ENCODE measurements at places on chromosomes 3 and 15.

DNA sequence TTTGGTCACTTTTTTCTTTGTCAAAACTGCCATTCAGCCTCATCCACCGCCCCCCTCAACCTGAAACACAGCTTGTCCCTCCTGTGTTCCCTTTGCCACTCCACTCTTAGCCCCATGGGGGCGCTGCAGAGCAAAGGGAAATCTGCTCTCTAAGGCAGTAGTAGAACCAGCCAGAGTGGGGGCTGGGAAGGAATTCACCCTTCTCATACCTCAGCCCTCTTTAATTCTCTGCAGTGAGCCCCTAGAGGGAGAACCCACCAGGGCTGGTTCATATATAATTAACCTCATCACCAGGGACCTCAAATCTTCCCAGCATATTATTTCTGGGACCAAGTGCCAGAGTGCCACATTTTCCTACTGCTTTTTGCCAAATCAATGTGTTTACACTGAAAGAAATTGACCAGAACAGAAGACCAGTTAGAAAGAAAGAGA lies 2.8 kb upstream of the BCL6 start:
- DNase-seq, result peak; percentile 92

DNA sequence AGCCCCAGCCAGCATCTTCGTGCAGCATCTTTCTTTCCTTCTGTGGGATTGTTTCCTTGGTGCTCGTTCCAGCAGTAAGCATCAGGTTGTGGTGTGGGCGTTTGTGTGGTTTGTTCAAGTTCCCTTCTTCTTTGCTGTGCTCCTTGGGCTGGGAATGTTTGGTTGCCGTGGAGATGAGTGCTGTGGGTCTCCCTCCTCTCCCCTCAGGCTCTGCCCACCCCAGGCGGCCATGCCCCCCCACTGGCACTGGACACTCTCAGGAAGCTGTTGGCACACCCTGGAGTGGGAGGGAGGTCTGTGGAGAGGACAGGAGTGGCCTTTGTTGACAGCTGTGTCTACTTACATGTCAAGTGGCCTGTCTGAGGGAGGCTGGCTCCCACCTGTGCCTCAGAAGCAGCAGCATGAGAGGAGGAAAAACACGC lies 46.5 kb upstream of the SACM1L start:
- DNase-seq, result no peak

GRCh38 chr15:62444104-62445022 lies 279.3 kb upstream of the C2CD4B start:
- DNase-seq, result no peak

DNA sequence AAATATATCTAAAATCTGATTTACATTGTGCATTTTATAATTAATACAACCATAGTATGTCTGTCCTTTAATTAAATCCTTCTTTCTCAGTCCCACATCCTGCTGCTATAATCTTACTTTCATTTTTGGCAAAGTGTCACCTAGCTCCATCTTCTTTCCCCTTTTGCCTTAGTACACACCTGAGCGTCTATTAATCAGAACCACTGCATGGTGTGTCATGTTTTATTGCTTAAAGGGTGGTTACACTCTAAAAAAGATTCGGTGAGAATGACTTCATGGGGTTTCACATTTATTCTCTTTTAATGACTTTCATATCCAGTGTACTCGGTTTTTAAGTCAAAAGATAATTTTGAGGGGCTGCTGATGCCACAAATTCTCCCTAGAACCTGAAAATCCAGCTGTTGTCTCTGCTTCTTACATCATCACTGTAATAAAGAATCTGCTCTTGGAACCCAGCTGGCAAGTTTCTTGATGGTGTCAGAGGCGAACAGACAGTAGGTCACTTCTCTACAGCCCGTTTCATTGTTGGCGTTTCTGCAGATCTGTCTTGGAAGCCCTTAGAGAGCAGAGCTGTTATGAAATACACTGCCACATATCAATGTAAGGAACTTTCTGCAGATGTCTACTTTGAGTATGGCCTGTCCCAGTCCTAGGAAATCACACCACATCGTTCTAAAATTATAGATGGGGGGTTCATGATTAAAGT lies 99.7 kb downstream of the TIGIT start:
- no peak for DNase-seq

GRCh38 chr3:46413951-46414350 lies 6.9 kb downstream of the CCRL2 start:
- no peak for DNase-seq

- DNase-seq, result no peak
Observed at GRCh38 chr3:154168998-154169795, 48.0 kb downstream of the ARHGEF26 start.

GRCh38 chr3:102329066-102329465 lies 105.7 kb upstream of the ZPLD1 start:
- DNase-seq, result no peak

- no peak for DNase-seq
Observed at GRCh38 chr15:101167753-101168462, 83.9 kb downstream of the CHSY1 start.

GRCh38 chr15:45128971-45129639 lies 574 bp downstream of the DUOXA1 start:
- DNase-seq, result no peak

DNA sequence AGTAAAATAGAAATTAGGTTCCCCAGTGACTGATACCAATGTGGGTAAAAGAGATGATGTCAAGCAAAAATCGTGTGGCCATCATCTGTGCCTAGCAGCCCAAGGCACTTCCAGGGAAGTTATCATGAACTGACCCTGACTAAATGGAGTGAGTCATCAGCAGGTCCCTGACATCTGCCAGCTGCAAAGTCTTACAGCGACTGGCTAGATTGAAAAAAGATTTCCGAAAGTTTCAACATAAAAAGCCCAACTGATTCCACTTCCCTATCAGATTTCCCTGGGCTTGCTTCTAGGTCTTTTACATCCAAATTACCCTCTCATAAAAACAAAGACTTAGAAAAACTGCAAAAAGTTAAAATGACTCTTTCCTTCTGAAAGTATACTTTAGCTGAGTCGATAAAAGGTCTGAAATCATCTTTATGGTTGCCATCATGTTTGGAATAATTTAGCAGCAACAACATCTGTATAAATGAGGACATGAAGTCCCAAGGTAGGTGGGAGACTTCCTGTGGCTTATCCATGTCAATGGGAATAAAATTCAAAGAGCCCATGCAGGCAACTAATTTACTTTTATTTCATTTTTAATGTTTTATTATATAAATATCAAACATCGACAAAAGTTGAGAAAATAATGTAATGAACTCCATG lies 342.8 kb downstream of the ERC2 start:
- DNase-seq, result no peak

DNA sequence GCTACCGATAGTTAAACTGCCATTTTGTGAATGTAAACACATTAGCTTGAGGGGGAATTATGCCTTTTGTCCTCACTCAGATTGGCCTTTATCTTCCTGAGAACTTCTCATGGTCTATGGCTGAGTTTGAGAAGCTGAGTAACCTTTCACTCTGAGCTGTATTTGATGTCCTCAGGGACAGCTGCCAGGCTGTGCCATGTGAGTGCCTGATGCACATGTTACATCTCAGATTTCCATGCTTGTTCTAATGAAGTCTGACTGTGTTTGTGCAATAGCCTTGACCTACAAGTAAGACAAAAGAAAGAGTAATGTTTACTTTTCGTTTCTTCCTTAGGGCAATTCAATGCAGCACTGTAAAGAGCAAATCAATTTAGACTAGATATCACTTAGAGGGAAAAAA lies 44.1 kb upstream of the ARL6 start:
- DNase-seq, result no peak

- no peak for DNase-seq
Observed at GRCh38 chr3:7242303-7242635, 381.4 kb downstream of the GRM7 start.

- no peak for DNase-seq
Observed at GRCh38 chr15:73127302-73127936, 75.2 kb downstream of the NEO1 start.

GRCh38 chr3:191030929-191031328 lies 168.1 kb upstream of the OSTN start:
- DNase-seq, result no peak

GRCh38 chr15:48641416-48641815 lies 4.1 kb downstream of the FBN1 start:
- DNase-seq, result no peak

DNA sequence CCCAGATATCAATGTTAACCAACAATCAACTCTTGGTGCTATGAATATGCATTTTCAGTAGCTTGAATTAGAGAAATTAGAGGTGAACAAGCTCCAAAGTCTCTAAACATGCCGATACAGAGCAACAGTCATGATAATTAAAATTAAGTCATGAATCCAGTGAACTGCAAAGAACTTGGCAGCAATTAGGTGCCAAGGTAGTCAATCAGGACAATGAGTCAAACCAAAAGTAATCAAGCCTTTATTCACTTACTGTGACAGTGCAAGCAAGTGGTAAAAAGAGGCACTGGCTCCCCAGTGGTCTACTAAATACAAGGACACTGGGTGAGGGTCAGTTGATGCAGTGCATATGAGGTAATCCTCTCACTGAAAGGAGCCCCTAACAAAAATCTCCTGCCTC lies 1.8 kb downstream of the ZNF770 start:
- DNase-seq, result no peak

GRCh38 chr15:80242802-80243201 lies 9.2 kb downstream of the CTXND1 start:
- no peak for DNase-seq

DNA sequence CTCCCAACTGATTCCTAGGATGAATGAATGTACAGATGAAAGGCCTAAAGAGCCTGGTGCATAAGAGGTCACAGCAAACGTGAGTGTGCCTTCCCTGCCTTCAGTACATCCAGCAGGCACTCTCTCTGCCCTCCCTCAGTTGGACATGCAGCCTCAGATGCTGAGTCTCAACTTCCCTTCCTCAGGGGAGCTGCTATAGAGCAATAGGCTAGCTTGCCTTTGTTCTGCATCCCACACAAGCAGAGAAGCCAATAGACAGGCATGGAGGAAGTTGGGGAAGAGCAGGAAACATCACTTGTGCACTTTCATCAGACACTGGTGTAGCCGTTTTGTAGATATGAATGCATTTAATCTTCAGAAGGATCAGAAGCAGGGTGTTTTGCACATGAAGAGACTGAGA lies 147.5 kb upstream of the THBS1 start:
- DNase-seq, result no peak

GRCh38 chr3:59752925-59753324 lies 703.1 kb upstream of the CFAP20DC start:
- DNase-seq, result no peak

- no peak for DNase-seq
Observed at GRCh38 chr15:78944202-78944625, 632 bp downstream of the CTSH start.

DNA sequence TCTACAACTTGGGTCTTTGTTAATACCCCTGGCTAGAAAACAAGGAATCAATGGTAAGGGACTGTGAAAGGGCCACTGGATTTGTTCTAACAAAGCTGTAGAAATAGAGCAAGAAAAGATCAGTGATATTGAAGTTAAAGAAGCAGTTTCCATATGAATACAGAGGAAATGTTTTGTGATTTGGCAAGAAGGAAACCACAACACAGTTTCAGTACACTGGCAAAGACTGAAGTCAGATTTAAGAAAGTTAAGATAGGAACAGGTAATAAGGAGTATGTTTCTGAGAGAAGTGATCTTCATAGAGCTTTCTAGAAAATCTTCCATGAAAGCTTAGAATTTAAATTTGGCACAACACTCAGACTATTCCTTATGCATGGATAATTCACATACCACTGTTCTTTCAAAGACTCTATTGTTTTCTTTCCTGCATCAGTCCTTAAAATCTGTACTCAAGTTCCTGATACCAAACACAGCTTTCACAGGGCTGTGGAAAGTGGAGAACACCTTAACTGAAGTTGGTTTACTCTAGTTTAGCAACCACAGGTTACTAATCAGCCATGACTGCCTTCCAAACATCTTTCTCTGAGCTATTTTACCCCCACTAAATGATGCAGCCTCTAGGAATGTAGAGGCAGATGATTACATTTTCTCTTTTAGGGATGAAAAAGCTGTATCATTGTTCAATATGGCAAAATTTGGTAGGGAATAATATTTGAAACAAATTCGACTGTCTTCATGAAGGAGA lies 32.4 kb upstream of the ALCAM start:
- DNase-seq, result no peak

GRCh38 chr15:71730277-71731144 lies 79.8 kb upstream of the NR2E3 start:
- DNase-seq, result no peak

- DNase-seq, result no peak
Observed at GRCh38 chr15:60005352-60006202, 1.5 kb downstream of the FOXB1 start.

- no peak for DNase-seq
Observed at GRCh38 chr3:18124501-18124900, 300.6 kb downstream of the SATB1 start.

DNA sequence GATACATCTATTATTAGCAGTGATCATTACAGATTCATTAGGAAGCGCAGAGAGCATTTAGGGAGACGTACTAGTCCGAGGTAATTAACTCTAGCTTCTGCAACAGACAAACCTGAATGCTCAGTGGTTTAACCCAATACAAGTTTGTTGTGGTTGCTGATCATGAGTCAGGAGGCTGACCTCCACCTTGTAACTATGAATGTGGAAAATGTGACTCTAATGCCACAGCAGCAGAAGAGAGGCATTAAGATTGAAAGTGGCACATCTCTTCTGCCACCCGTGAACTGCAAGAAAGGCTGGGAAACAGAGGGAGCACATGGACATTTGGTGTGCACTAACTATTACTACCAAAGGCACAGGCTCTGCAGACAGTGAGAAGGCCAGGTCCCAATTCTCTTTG lies 71.2 kb upstream of the C3orf80 start:
- no peak for DNase-seq

- DNase-seq, result no peak
Observed at GRCh38 chr15:82548700-82549099, 8.4 kb upstream of the RPS17 start.

DNA sequence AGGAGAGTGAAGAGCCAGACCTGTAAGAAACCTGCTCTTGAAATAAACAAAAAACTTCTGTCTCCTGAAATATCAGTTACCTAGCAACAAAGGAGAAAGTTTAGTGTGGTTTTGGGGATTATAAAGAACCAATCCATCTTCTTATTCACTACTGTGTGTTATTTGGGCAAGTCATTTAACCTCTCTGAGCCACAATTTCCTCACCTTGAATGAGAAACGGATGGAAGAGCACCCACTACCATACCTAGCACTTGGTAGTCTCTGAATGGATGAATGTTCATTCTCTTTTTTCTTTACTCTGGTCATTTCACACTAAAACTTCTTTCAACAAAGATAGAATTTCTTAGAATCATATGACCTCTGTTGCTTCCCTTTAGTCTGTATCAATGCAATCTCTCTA lies 45.2 kb downstream of the PTPN9 start:
- DNase-seq, result no peak

GRCh38 chr3:141312354-141313092 lies 55.8 kb upstream of the ZBTB38 start:
- no peak for DNase-seq

DNA sequence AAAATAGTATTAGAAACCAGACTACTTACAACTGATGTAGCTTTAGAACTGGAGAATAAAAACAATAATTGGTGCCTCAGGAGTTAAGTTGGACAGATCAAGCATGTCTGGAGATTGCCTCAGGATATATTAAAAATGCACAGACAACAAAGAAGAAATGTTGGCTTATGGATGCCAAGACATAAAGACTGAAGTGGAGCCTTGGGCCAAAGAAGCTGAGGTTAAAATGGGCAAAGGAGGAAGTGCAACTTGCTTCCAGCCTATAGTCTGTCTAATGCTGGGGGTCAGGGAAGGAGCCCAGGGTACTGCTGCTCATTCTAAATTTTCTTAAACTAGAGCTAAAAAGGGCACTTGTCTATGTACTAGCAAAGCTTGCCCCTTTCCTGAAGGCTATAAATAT lies 77.5 kb downstream of the ESYT3 start:
- DNase-seq, result no peak

- DNase-seq, result no peak
Observed at GRCh38 chr3:149879872-149880271, 66.9 kb downstream of the RNF13 start.

GRCh38 chr3:16950282-16950681 lies 65.5 kb downstream of the PLCL2 start:
- no peak for DNase-seq
